ENCODE measurements at places on chromosomes 1 and 21.

GRCh38 chr1:173864179-173864867, 3.5 kb downstream of the GAS5 start:
- peaks cover 39% of the 10 kb centered on the region for H3K36me3 ChIP-seq
- no peak for DNase-seq
- no peak overlapping the region for H3K27ac ChIP-seq
- H3K27me3 ChIP-seq: no peaks in the 10 kb centered on the region
- no peaks in the 10 kb centered on the region for H3K4me1 ChIP-seq

DNA sequence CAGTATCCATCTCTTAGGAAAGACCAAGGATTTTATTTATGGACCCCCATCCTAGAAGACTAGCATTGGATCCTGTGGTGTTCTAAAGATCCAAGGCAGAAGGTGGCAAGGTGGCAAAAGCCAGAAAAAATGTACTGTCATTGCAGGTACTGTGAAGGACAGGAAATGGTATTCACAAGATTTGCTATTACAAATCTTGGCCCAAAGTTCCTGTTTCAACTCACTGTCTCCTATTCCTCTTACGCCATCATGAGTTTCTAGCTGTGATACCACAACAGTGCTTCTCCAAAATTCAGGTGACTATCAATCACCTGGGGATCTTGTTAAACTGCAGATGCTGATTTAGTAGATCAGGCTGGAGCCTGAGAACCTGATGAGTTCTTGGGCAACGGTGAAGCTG, 21.4 kb downstream of the ACP6 start:
- H3K4me3 ChIP-seq: no peak overlapping the region
- H3K36me3 ChIP-seq: peaks cover 12% of the 10 kb centered on the region
- no peak overlapping the region for H3K27ac ChIP-seq
- no peaks in the 10 kb centered on the region for H3K27me3 ChIP-seq

DNA sequence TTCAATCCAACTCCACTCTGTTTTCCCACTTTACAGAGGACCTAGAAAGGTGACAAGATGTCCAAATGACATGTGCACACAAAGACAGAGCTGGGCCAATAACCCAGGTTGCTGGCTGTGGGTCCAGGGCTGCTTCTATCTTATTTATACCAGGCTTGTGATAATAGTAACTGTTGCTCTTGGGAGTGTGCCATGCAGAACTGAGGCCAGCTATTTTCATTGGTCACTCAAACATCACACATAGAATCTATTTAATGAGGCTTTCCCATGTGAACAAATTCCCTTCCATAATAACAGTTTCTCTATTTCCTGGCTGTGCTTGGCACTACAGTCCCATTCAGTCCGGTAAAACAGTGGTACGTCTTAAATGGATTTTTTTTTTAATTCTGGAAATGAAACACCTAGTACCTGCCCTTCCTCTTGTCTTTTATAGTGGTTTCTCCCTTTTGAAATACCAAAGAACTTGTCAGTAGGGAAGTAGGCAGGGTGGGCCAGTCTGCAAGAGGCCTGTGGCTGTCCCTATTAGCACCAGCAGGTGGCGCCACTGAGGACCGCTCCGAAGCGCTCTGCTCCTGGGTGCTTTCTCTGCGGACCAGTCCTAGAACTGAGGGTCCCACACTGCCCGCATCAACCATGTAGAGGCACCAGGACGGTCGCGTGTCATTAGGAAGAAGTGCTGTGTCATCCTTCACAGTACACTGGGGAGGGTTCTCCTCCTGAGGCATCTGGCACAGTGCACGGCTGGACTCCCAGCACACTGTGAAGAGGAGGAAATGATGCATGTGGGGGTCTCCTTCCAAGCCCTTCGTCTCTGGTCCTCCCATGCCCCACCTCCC, 52.1 kb downstream of the GPR161 start:
- no peak overlapping the region for H3K4me3 ChIP-seq
- H3K4me1 ChIP-seq: 0 out of 2 replicates have a peak, but pooled peaks cover 2% of the 10 kb centered on the region
- peak; percentile 79 for DNase-seq
- H3K27ac ChIP-seq: no peak overlapping the region
- H3K27me3 ChIP-seq: no peaks in the 10 kb centered on the region

DNA sequence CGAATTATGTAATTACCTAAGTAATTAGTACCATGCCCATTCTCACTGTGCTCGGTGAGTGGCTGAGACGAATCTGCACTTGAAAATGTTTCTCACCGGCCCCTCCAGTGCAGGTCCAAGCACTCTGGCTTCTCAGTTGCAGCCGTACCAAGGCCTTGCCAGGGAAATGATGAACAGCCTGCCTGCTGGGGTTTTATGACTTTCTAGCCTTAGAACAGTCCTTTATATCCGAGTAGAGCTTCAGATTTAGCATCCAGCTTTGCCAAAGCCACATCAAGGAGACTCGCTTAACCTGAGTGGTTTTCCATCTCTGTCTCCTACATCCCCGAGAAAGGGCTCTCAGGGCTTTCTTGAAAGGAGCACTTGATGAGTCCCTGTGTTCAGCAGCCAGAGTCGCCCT, 83.4 kb downstream of the GREM2 start:
- no peak overlapping the region for H3K27ac ChIP-seq
- H3K4me3 ChIP-seq: no peak overlapping the region
- no peaks in the 10 kb centered on the region for H3K36me3 ChIP-seq
- DNase-seq: no peak

GRCh38 chr1:35668506-35668905, 27.2 kb upstream of the PSMB2 start:
- H3K27ac ChIP-seq: no peak overlapping the region
- no peaks in the 10 kb centered on the region for H3K4me1 ChIP-seq
- no peaks in the 10 kb centered on the region for H3K27me3 ChIP-seq
- H3K36me3 ChIP-seq: no peaks in the 10 kb centered on the region
- no peak overlapping the region for H3K4me3 ChIP-seq

DNA sequence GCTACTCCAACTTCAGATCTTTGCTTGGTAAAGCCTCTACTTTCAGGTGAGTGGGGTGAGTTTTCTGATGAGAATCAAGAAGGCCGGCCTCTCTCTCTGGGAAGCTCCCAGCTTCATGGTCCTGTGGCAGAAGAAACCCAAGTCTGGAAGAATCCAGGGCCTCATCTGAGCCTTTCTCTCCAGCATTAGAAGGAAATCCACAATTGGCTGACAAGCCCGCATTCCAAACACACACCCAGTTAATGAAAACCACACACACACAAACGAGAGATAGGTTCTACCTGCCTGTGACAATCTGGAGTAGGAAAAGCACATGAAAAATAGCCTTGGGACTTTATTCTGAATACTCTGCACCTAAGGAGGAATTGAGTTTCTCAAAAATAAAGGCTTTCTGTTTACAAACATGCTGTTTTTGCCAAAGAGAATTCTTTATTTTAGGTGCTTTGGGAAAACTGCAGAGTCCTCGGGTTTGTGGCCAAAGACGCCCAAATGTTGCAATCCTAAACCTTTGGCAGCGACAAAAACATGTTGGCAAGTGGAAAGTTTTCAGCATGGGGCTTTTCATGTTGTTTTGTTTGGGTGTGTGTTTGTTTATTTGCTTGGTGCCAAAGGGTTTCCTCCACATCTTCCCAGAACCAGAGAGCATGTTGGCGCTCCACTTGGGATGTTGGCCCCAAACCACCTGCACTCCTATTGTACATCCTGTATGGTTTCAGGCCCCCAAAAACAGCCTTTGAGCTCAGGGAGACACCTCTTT, 216.2 kb downstream of the SETD4 start:
- no peak overlapping the region for H3K27ac ChIP-seq
- no peaks in the 10 kb centered on the region for H3K4me1 ChIP-seq
- H3K27me3 ChIP-seq: no peaks in the 10 kb centered on the region
- no peak for DNase-seq
- no peaks in the 10 kb centered on the region for H3K36me3 ChIP-seq

DNA sequence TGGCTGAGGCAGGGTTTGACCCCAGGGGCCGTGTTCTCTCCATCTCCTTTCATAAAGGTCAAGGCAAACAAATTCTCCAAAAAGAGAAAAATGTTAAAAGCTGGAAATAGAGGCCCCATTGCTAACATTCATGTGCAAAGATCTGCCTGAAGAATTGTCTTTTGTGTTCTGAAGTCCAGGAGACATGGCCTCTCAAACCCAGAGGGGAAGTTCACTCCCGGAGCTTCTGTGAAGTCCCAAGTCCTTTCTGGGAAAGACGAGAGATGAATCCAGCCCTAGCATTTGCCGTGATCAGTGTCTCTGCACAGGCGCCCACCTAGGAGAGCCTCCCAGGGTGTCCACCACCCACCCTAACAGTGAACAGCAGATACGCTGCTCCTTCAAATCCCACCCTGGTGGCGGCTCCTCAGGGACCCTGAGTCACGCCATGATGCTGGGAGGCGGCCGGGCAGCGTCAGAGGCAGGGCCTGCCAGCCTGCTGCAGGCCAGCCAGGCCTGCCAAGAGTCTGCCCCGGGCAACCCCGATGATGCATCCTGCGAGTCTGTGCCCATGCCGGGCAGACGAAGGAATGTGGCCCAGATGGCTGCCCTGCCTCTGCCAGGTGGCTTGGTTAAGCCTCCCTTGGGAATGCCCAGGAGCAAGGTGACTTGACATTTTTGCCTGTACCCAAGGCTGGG, 5.2 kb upstream of the C2CD2 start:
- no peaks in the 10 kb centered on the region for H3K36me3 ChIP-seq
- DNase-seq: no peak
- no peak overlapping the region for H3K4me3 ChIP-seq
- no peak overlapping the region for H3K27ac ChIP-seq
- peaks cover 4% of the 10 kb centered on the region for H3K4me1 ChIP-seq

GRCh38 chr1:15001317-15001915, 152.1 kb upstream of the TMEM51 start:
- H3K27ac ChIP-seq: no peak overlapping the region
- H3K36me3 ChIP-seq: no peaks in the 10 kb centered on the region
- no peak overlapping the region for H3K4me3 ChIP-seq
- H3K27me3 ChIP-seq: no peaks in the 10 kb centered on the region

DNA sequence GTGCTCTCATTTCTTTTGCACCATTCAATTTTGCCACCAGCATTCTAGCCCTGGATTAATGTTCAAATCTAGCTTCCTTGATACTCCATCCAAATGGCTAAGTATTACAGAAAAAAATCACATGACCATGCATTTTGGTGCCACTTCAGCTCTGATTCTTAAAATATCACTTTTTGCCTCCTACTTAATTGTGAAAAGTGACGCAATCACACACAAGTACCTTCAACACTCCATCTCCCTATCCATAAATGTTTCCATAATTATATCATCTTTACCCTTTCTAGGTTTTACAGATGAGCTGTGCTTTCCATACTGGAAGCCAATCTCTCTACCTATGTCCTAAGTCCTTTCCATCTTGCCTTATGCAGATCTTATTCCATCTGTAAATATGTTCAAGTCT, 16.0 kb downstream of the CRYZ start:
- H3K27me3 ChIP-seq: no peaks in the 10 kb centered on the region
- H3K36me3 ChIP-seq: no peaks in the 10 kb centered on the region
- H3K4me3 ChIP-seq: no peak overlapping the region

GRCh38 chr1:229130028-229130668, 140.8 kb upstream of the RAB4A start:
- peaks cover 5% of the 10 kb centered on the region for H3K4me1 ChIP-seq
- H3K4me3 ChIP-seq: no peak overlapping the region
- H3K27me3 ChIP-seq: no peaks in the 10 kb centered on the region

GRCh38 chr1:11525151-11525505, 46.2 kb downstream of the DISP3 start:
- no peaks in the 10 kb centered on the region for H3K36me3 ChIP-seq
- H3K4me1 ChIP-seq: no peaks in the 10 kb centered on the region
- no peaks in the 10 kb centered on the region for H3K27me3 ChIP-seq
- DNase-seq: no peak
- no peak overlapping the region for H3K4me3 ChIP-seq

DNA sequence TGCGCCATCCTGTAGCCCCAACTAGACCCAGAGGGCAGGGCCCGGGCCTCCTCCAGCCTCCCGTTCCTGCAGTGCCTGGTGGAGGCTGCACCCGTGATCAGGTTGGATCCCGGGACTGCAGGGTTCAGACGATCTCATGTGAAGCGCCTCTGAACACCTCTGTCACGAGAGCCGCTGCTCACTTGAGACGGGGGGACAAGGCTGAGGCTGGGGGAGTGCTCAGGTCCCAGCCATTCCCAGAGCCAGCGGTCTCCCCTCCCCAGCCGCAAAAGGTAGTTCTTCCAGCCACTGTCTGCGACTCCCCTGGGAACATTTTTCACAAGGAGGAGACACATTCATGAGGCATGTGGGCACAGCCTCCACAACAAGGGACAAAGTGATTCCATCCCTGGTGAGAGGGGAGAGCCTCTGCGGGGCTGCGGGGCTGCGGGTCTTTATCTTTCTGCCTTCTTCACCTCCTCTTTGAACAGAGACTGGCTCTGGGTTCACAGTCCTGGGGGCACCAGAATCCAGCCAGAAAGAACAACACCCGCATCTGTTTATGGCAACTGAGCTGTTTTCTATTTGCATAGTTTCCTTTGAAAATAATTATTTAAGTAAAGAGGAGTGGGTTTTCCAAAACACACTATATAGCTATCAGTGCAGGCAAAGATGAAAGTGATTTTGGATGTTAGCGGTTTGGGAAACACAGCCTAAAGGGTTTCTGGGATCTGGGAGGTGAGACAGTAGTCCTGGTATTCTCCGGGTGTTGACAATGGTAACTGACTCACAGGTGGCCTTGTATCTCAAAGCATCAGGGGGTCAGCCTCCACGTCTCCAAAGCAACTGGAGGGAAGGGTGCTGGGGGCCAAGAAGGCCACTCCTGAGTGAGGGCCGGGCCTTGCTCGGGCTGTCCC, 13.0 kb upstream of the LDLRAP1 start:
- H3K4me3 ChIP-seq: no peak overlapping the region
- no peak for DNase-seq
- no peak overlapping the region for H3K27ac ChIP-seq
- no peaks in the 10 kb centered on the region for H3K36me3 ChIP-seq

GRCh38 chr1:84642774-84643173, 47.5 kb downstream of the SSX2IP start:
- no peaks in the 10 kb centered on the region for H3K36me3 ChIP-seq
- H3K27ac ChIP-seq: no peak overlapping the region
- H3K4me3 ChIP-seq: no peak overlapping the region
- DNase-seq: no peak

DNA sequence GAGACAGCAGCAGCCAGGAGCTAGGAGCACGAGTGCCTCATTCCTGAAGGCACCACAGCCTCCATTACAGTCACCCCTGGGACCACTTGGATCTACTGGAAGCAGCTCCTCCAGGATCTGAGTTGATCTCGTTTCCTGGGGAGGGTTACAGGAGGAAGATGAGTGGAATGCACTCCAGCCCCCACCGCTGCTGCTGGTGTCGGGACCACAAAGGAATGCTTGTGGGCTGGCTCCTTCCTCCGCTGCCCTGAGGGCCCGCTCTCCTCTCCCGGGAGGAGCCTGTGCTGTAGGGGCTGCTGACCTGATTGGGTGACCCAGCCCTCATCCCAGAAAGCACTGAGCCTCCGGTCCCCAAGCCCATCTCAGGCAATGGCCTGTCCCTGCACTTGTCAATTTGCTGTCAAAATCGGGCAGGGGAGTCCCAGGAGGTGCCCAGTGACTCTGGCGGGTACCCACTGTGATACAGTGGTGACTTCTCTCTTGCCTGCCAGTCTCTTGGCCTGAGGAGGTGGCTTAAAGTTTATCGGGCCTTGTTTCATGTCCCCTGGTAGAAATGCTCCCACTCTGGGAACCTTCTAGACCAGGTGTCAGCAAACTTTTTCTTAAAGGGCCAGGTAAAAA, 23.1 kb downstream of the IL10RB start:
- H3K4me3 ChIP-seq: no peak overlapping the region
- no peak overlapping the region for H3K27ac ChIP-seq
- DNase-seq: no peak
- no peaks in the 10 kb centered on the region for H3K36me3 ChIP-seq
- H3K4me1 ChIP-seq: no peaks in the 10 kb centered on the region
